ENCODE measurements at places on chromosomes 16 and 17.

GRCh38 chr16:23435500-23435899 is 17.5 kb downstream of the COG7 start:
- ATAC-seq: peak; percentile 98

DNA sequence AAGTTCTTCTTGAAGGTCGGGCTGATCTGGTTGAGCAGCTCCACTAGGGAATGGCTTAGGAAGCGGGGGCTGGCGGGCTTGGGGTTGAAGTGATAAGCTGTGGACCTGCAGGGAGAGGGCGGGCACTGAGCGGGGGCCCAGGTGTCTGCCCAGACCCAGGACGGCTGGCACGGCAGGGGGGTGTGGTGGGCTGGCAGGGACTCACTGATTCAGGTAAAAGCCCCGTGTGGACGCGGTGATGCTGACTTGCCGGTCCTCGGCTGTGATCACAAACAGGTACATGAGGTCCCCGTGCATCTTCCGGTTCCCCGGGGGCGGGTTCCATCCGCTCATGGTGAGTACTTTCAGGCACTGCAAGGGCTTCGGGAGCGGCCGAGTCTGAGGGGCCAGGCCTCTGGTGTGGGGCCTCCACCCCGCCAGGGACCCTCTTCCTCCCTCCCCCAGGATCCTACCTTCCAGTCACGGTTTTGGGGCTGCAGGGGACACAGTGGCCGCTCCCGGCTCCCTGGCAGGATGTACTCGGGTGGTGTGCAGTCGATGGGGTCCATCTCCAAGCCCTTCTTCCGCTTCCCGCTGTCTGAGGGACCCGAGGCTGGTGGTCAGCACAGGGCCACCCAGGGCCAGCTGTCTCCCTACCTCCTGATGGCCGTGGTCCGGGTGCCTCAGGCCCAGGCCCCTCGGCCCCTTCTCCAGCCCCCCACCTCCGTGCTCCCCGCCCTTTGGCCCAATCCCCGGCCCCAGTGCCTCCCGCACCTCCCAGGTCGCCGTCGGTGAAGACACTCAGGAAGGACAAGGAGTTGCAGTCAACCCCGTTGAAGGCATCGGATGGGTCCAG is 10.2 kb downstream of the CLUH start:
- ATAC-seq: no peak

DNA sequence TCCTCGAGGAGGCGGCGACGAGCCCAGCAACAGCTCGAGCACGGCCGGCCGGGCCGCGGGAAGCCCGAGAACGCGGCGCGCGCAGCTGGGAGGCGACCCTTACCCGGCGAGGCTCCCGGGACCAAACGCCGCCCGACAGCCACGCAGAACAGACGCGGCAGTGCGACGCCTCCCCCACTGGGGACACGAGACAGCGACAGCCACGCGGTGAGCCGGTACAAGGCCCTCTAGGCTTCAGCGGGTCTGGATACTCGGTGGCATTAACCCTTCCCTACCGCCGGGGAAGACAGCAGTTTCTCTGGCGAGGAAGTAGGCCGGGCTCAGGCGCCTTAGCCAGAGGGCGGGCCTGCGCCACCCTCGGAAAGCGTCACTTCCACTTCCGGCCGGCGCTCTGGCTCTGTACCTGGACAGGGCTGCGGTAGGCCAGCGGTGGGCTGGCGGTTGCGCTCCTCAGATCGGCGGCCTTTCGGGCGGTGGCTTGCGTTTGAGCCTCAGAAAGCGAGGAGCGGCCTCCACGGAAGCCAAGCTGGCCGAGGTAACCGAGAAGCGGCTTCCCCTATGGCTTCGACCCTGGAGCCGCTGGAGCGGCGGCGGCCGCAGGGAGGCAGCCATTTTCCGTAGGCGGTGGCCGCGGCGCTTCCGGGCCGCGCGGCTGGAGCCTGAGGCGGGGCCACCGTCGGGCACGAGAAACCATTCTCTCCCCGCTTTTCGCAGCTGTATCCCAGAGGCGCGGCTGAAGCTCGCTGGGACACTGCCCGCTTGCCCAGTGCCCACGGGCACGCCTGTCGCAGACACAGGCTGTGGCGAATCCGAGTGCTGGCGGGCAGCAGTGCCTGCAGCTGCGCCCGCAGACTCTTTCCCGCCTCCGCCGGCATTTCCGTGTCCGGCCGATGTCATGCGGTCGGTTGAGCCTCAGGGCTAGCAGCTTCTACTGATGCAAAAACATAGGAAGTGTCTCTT is at the start of the genes TIGD7 and ZNF75A:
TSS of gene TIGD7 (minus strand) at position 322 of the 960 bp plus-strand sequence. CDS start 4,816 bp downstream, outside the sequence.
TSS of gene ZNF75A (plus strand) at position 389 of the 960 bp plus-strand sequence. CDS start 2,932 bp downstream, outside the sequence.
- peak; percentile 99 for ATAC-seq

DNA sequence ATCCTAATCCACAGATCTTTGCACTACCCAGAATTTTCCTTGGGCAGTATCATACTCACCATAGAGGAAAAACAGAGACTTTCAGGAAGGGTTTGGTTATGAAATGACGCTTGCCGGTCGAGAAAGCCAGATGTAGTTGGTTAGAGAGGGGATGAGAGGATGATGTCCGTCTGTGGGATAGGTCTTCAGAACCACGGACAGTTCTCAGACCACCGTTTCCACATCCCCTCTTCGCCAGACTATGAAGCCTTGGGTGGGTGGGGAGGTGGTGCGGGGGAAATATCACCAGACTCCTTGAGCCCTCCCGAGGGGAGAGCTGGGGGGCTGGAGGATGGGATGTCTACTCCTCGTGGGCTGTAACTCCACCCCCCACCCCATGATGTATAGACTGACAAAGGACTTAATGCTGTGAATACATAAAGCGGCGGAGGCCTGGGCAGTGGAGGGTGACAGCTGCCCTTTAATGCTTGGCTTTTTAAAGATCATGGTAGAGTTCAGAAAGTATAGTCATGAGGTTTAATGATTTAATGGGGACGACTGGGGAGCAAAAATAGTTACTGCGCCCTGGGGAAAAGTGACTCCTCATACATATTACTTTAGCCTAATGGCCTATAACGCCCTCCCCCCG is 96.6 kb downstream of the MRM1 start:
- no peak for ATAC-seq

- ATAC-seq: no peak
Observed at GRCh38 chr17:17508019-17508535, 11.9 kb upstream of the RASD1 start.

- no peak for ATAC-seq
Observed at GRCh38 chr17:67026341-67026740, 18.0 kb upstream of the CACNG1 start.

DNA sequence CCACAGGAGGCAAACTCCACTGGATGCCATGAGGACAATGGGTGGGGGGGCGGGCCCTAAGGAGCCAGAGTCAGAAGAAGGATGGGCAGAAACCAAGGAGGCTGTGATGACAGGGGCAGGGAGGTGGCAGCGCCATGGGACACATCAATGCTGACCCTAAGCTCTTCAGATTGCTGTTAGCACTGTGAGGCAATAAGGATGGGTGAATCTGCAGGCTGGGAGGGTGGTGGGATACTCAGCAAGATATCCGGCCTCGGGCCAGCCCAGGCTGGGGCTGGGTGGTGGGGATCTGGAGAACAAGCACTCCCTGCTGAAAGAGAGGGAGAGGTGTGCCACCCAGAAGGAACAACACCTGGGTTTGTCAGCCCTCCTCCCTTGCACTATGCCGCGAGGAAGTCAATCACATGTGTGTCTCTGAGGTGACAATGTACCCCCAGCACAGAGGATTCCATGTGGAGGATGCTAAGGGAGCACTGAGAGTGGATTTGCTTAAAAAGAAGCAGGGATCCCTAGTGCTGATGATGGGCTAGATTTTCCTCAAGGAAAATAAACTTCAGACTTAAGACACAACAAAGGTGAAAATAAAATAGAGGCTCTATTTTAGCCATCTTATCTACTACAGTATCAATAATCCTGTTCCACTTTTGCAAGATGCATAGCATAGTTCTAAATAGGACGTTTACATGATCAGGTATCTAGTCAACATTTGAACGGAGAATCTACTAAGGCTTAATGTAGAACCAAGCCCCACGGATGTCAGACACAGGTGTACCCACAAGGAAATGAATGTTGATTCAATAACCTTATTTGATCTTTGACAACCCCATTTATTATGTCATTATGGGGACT is 22.6 kb downstream of the SMPD3 start:
- no peak for ATAC-seq

GRCh38 chr17:79593205-79593604 is 17.6 kb downstream of the RBFOX3 start:
- no peak for ATAC-seq

- ATAC-seq: no peak
Observed at GRCh38 chr16:75965504-75966374, 239.4 kb upstream of the CPHXL start.

GRCh38 chr16:17177242-17177958 is 293.4 kb downstream of the XYLT1 start:
- ATAC-seq: peak; percentile 83

DNA sequence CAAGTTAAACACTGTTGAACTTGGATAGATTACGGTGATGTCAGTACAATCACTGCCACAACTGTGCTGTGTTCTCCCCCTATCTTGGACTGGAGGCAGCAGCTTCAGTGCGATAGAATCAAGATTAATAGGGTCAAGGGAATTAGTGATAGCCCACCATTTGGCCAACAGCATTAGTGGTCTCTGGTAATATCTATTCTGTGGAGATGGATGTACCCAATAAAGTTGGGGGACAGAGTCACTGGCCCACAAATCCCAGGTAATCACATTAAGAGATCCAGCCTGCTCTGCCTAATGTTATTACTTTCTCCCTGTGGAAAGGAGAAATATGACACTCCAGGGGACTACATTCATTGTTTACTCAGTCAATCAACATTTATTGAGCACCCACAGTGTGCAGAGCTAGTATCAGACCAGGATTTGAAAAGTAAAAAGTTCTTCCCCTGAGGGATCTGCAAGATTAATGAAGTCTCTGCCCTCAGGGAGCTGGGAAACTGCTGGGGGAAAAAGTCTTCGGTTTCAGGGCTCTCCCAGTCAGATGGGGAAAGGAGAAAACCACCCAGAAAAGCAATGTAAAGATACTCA is 23.6 kb upstream of the ATP5MC1 start:
- ATAC-seq: peak; percentile 43

DNA sequence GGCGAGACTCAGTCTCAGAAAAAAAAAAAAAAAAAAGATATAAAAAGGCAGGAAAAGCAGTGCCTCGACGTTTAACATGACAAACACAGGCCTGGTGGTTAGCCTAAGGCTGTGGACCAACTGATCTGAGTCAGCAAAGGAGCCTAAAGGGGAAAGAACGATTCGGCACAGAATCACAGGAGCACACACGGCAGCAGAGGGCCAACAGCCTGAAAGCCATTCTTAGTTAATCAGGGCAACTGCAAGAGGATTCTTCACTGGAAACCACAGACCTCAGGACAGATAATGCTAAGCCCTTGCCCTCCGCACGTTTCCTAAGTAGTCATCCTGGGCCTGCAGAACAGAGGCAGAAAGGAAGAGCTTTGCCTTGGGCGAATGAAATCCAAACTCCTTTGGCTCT is 14.7 kb downstream of the TMEM11 start:
- ATAC-seq: no peak

GRCh38 chr16:30700491-30700890 is 1.5 kb downstream of the SRCAP start:
- no peak for ATAC-seq

GRCh38 chr17:21200590-21201297 is 13.2 kb downstream of the TMEM11 start:
- ATAC-seq: no peak

DNA sequence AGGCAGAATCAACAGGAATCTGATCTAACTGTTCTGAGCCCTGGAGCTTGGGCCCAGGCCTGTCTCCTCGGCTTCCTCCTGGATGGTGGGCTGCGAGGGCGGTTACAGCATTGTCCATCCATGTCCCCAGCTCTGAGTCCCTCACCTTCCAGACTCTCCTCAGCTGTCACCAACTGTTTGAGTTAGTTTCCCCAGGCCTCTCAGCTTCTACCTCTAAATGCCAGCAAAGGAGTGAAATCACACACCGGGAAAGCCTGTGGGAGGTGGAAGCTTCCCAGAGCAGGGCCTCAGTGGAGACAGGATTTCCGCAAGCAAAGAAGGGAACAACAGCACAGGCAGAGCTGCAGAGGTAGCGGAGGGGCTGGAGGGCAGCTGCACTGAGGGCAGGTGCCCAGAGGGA is 9.4 kb upstream of the PRPSAP2 start:
- ATAC-seq: no peak
